ENCODE measurements at places on chromosomes 13 and 19. TPM values are rescaled to one million over a fixed set of nuclear protein-coding genes. Genes with fewer than 3 reads are reported as not detected.

ZNF844 gene
- 11.7 TPM for total RNA-seq

RGL3 gene
- total RNA-seq: 55.8 TPM

TSSK6 gene
- 2.9 TPM for total RNA-seq

LYL1 gene
- 27.2 TPM for total RNA-seq

ZNF534 gene
- 0.18 TPM for total RNA-seq

POSTN gene
- 14.5 TPM for total RNA-seq

- peaks cover 49% of the 10 kb centered on the region for H3K27me3 ChIP-seq
- H3K4me1 ChIP-seq: peaks cover 13% of the 10 kb centered on the region
- H3K4me3 ChIP-seq: no peak overlapping the region
- H3K36me3 ChIP-seq: no peaks in the 10 kb centered on the region
- no peak overlapping the region for H3K27ac ChIP-seq
Observed at GRCh38 chr13:20178156-20178555, 14.6 kb downstream of the GJB2 start.

DNA sequence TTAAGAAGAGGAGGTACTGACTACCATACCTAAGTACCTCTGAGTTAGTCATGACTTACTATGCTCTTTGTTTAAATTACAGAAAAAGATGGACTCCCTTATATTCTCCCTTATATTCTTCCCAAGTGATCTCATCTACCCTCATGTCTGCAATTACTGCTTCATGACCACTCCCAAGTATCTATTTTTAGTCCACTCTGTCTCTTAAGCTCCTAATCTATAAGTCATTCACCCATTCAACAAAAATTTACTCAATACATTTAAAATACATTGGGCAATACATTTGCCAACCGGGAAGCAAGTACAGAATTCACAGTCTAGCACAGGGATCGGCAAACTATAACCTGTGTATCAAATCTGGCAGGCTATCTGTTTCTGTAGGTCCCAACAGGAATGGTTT lies 42.6 kb downstream of the KPNA3 start:
- H3K4me3 ChIP-seq: no peak overlapping the region
- no peak overlapping the region for H3K27ac ChIP-seq
- DNase-seq: no peak
- no peaks in the 10 kb centered on the region for H3K27me3 ChIP-seq

DNA sequence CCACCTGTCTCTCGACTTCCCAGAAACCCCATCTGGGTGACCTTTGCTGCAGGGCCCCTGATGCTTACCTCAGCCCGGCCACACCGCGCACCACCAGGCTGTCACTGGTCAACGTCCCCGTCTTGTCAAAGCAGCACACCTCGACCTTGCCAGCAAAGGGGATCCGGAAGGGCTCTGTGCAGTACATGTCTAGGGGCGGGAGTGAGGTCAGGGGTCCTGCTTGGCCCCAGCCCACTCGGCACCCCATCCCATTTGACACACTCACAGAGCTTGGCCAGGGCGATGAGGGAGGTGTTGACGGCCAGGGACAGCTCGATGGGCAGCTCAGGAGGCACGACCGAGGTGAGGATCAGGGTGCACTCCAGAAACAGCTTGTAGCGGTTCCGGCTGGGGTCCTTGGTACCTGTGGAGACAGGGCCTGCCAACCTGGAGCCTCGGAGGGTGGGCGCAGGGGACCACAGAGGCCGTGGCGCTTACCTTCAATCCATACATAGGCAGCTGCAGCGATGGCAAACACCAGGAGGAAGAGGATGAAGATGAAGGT lies 8.4 kb downstream of the ATP13A1 start:
- H3K4me3 ChIP-seq: no peak overlapping the region
- H3K27me3 ChIP-seq: no peaks in the 10 kb centered on the region
- no peak overlapping the region for H3K27ac ChIP-seq
- H3K4me1 ChIP-seq: no peaks in the 10 kb centered on the region
- no peak for DNase-seq

DNA sequence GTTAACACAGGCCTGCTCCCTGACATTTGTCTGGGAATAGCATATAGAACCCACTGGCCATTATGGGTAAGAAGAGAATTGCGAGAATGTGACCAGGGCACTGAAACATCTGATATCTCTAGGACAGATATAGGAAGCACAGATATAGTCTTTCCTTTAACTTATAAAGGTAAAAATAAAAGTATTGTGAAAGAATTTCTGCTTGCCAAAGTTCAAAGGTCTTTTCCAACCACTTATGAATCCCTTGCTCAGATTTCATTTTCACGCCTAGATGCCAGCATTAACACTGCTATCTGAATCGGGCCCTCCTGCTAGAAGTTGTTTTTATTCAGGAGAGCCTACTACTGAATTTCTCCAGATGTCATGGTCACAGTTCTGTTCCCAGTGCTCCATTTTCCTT lies 27.7 kb downstream of the BBC3 start:
- no peak for DNase-seq
- H3K4me3 ChIP-seq: no peak overlapping the region
- H3K27me3 ChIP-seq: no peaks in the 10 kb centered on the region
- H3K27ac ChIP-seq: no peak overlapping the region
- H3K4me1 ChIP-seq: peaks cover 5% of the 10 kb centered on the region

DNA sequence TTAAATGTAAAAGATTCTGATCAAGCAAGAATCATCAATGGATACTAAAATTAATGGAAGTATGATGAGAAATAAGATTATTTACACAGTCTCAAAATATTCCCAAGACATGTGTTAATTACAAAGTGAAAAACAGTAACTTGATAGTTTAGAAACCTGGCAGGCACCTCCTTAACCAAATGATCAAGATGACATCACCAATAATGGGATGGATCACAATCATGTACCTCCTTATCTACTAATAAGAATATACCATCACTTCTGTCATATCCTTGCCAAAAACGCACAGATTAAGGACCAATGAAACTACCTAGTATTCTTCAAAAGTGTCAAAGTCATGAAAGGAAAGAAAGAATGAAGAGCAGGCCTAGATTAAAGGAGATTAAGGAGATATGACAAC lies 30.0 kb downstream of the TSC22D1 start:
- H3K27ac ChIP-seq: no peak overlapping the region
- H3K27me3 ChIP-seq: no peaks in the 10 kb centered on the region
- H3K4me1 ChIP-seq: no peaks in the 10 kb centered on the region
- DNase-seq: no peak

GRCh38 chr13:107234319-107235073 lies 666.6 kb upstream of the ARGLU1 start:
- no peak overlapping the region for H3K4me3 ChIP-seq
- no peaks in the 10 kb centered on the region for H3K4me1 ChIP-seq
- H3K36me3 ChIP-seq: no peaks in the 10 kb centered on the region
- DNase-seq: no peak

GRCh38 chr19:16330368-16330801 lies 5.8 kb downstream of the KLF2 start:
- H3K36me3 ChIP-seq: peaks cover 26% of the 10 kb centered on the region
- peak overlapping the region; percentile 98 for H3K27ac ChIP-seq
- H3K4me3 ChIP-seq: no peak overlapping the region
- no peaks in the 10 kb centered on the region for H3K27me3 ChIP-seq
- peak; percentile 85 for DNase-seq

DNA sequence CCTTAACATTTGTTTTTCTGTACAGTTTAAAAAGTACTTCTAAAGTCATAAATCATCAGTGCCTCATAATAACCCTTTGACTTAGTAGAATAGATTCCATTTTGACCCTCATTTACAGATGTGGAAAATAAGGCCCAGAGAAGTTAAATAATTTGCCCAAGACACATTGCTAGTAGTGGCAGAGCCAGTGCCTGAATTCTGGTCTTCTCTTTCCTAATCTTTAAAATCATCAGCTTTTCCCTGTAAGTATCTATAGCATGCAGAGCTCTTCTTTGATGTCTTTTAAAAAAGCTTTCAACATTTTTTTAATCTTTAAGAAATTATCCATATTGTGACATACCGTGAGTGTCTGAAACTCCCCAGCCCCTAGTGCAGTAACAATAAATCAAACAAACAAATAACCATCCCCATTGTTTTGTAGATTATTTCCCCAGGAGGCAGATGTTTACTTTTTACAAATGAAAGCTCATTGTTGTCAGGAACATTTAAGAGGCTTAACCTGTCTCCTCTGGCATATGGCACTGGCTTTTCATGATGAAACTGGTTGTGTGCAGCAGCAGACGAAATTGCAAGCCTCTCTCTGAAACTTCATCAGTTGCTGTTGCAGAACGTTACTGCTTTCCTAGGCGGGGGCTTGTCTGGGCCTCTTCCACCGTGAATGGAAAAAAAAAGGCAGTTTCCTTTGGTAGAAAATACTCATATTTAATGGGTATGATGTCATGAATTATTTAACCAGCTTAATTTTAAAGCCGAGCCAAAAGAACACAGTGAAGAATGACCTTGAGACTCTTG lies 31.7 kb upstream of the PCDH8 start:
- peaks cover 5% of the 10 kb centered on the region for H3K27me3 ChIP-seq
- no peaks in the 10 kb centered on the region for H3K36me3 ChIP-seq
- H3K4me3 ChIP-seq: no peak overlapping the region
- no peak overlapping the region for H3K27ac ChIP-seq

DNA sequence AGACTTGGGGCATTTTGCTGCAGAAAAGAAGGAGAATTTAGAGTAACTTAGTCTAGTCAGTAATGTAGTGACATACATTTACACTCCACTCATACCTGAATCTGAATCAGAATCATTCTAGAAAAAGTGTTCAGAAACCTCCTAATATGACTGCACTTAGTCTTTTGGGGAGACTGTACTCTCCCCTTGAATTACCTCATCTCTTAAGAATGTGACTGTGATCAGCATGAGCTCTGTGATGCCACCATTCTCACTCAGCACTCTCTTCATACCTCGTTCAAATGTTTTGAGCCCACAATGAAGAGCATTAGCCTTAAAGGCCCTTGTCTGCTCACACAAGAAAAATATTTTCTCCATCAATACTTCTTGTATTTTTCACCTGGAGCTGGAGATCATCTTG lies 229.4 kb downstream of the FGF14 start:
- H3K27ac ChIP-seq: no peak overlapping the region
- DNase-seq: no peak
- H3K4me1 ChIP-seq: no peaks in the 10 kb centered on the region
- no peaks in the 10 kb centered on the region for H3K36me3 ChIP-seq

- no peak overlapping the region for H3K27ac ChIP-seq
- H3K4me3 ChIP-seq: no peak overlapping the region
- H3K36me3 ChIP-seq: no peaks in the 10 kb centered on the region
- no peaks in the 10 kb centered on the region for H3K27me3 ChIP-seq
- DNase-seq: no peak
- no peaks in the 10 kb centered on the region for H3K4me1 ChIP-seq
Observed at GRCh38 chr19:57338877-57339276, 12.2 kb upstream of the ZNF304 start.

- H3K27me3 ChIP-seq: no peaks in the 10 kb centered on the region
- H3K4me3 ChIP-seq: no peak overlapping the region
- H3K36me3 ChIP-seq: peaks cover 21% of the 10 kb centered on the region
- no peak overlapping the region for H3K27ac ChIP-seq
- H3K4me1 ChIP-seq: peaks cover 14% of the 10 kb centered on the region
Observed at GRCh38 chr13:114038211-114038613, 64.3 kb upstream of the C13orf46 start.

DNA sequence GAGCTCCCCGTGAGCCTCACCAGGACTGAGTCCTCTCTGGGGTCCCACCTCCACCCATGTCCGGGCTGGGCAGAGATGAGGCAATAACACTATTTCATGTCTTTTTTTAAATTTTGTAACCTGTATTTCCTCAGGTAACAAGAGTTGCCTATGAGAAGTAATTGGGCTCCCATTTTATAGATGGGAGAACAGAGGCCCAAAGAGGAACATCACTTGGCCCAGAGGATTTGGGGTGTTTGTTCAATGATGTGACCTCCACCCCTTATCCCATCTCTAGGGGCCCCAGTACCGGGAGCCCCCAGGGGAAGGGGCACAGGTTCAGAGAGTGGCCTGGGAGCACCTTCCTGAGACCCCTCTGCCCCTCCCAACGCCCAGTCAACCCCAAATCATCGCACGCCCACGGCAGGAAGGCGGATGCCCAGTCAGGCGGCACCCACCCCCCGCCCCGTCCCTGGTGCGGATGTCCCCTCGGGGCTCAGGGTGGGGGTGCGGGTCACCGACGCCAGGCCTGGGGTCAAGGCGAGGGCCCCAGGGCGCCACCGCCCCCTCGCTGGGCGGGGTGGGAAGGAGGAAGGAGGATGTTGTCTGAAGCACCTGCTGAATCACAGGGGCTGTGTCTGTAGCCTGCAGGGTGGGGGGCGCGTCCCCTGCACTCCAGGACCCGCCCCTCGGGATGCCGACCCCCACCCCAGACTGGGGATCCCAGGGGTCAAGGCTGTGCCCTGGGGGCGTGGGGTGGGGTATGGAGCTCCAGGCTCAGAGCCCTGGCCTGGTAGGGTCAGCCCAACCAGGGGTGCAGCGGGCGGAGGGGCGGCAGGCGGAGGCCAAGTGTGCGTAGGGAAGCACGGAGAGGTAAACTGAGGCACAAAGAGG lies 9.0 kb upstream of the CIRBP start:
- peak overlapping the region; percentile 76 for H3K4me3 ChIP-seq
- H3K27ac ChIP-seq: peak overlapping the region; percentile 98
- peaks cover 31% of the 10 kb centered on the region for H3K36me3 ChIP-seq
- no peaks in the 10 kb centered on the region for H3K27me3 ChIP-seq
- DNase-seq: peak; percentile 72
- H3K4me1 ChIP-seq: peaks cover 82% of the 10 kb centered on the region

Data from lower lobe of right lung (tissue), 2 donors.